ENCODE measurements at places on chromosomes 16 and 17.

- no peak for DNase-seq
These were observed 434.5 kb downstream of the SHISA9 start for GRCh38 chr16:13335879-13336278.

DNA sequence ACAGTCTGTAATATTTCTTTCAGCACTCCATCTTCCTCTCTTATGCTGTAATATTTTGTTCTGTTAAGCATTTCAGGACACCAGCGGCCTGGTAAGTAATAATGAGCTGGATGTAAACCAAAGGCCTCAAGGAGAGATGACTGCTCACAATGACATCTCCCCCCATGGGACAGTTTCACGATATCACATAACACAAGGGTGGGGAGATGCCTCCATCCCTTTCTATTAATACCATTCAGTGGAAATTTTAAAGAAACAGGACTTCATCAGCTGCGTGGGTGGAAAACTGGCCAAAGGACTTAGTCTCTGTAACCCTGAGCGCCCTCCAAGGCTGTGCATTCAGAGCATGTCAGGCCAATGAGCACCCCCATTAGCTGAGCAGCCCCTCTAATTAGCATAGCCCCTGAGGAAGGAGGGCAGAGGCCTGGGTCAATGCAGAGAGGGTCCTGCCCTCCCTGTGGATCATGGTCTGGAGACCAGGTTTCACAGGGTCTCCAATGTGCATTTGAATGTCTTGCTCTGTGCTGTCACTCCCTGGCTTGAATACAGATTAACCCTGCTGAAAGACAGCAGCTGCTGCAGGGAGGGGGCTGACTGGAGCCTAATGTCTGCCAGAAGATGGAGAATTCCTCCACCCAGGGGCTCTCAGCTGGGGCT is 156.4 kb downstream of the HS3ST2 start:
- no peak for DNase-seq

DNA sequence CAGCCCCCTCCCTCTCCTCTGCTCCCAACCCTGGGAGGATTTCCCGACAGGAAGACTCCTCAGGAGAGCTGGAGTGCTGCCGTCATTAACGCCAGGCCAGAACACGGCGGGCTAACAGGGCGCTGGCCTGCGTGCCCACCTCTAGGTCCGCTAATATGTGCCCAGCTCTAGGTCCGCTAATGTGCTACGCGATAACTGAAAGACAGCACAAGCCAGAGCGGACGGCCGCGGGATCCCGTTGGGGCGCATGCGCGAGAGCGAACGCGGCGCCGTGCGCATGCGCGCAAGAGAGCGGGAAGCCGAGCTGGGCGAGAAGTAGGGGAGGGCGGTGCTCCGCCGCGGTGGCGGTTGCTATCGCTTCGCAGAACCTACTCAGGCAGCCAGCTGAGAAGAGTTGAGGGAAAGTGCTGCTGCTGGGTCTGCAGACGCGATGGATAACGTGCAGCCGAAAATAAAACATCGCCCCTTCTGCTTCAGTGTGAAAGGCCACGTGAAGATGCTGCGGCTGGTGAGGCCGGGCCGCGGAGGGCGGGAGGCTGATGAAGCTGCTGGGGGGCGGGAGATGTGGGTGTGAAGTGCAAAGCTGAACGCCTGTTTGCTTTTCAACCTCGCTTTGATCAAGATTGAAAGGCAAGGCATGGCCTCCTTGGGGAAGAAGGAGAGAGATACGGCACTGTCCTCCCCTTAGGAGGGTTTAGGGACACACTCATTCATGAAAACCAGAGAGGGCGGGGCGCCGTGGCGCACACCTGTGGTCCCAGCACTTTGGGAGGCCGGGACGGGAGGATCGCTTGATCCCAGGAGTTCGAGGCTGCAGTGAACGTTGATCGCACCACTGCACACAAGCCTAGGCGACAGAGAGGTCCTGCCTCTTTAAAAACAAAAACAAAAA is at the start of gene CKLF:
Gene CKLF, plus strand, starts transcription at position 291 of the 892 bp plus-strand sequence. Its CDS starts 140 bp downstream, at position 431.
- DNase-seq = peak; percentile 91

DNA sequence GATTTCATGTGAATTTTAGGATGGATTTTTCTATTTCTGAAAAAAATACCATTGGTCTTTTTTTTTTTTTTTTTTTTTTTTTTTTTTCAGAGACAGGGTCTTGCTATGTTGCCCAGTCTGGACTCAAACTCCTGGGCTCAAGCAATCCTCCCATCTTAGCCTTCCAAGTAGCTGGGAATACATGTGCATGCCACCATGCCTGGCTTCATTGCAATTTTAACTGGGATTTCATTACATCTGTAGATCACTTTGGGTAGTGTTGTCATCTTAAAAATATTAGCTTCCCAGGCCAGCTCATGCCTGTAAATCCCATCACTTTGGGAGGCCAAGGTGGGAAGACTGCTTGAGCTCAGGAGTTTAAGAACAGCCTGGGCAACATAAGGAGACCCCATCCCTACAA is 54.8 kb downstream of the TOM1L2 start:
- no peak for DNase-seq

DNA sequence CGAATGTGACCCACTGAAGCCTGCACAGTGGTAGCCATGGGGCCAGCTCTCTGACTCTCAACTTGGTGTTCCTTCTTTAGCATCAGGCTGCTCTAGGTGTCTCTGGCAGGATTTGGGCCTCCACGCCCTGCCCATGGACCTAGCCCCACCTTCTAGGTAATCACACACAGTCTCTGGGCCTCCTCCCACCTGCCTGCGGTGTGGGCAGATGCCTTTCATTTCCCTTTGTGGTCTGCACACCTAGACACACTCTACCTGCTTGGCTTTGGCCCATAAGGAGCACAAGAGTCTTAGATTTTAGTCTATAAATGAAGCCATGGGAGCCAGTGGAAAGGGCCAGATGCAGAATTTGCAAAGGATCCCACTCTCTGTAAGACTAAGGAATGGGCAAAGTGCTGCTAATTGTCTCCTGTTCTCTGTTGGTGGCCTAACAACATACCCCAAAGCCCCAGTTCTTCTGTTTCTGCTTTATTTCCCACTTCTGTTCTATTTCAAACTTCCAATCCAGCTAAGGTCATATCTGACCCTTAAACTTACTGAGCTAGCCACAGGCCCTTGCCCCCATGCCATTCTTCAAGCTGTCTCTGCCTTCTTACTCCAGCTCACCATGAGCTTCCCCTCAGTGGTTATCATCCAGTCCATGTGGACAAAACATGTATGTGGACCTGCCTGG is 7.2 kb upstream of the MFSD6L start:
- no peak for DNase-seq

DNA sequence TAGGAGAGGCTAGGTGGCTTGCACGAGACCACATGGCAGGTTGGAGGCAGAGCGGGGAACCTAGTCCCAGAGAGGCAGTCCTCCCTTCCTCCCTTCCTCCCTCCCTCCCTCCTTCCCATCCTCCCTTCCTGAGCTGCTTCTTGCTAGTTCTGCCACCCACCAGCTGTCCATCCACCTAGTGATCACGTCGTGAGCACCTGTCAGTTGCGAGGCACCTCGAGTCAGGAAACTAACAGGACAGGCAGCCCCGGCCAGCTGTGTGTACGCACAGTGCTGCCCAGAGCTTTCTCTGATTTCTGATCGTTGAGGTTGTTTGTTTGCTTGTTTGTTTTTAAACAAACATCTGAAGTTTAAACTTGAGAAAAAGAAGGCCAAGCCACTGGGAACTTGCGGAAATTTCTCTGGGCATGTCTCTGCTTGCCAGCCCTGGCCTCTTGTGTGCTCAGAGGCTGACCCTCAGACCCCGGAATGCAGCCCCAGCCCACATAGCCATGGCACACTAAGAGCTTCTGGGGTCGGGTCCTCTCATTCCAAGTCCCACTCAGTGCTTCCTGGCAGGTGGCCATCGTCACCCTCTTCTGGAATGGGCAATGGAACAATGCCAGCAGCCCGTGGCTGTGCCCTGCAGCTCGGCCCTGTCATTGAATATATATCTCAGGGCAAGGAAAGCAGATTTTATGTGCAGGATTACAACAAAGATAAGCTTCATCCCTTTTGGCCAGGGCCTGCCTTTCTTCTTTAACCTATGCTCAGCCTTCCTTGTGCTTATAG is 174.0 kb downstream of the KATNIP start:
- DNase-seq = no peak

GRCh38 chr17:59145571-59146096 is 9.4 kb downstream of the SKA2 start:
- no peak for DNase-seq

GRCh38 chr17:63538693-63539595 is 11.3 kb upstream of the DCAF7 start:
- DNase-seq = no peak

DNA sequence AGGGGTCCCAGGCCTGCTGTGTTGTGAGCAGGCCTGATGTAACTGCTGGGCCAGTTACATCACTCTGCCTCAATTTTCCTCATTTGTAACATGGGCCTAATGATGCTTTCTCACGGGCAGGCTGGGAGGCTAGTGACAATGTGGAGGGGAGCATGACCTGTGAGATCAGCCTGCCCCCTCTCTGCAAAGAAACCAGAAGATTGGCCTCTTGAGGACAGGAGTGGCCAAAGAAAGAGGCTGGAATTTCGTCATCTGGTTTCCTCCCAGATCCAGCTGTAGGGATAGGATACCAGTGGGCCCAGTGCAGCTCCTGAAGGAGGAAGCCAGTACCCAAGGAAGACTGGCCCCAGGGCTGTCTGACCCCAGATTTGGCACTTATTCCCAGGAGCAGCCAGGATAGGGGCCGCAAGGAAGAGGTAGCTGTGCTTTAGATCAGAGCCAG is 615 bp upstream of the SREBF1 start:
- no peak for DNase-seq

- no peak for DNase-seq
These were observed 129.2 kb upstream of the MYOCD start for GRCh38 chr17:12536472-12536871.

DNA sequence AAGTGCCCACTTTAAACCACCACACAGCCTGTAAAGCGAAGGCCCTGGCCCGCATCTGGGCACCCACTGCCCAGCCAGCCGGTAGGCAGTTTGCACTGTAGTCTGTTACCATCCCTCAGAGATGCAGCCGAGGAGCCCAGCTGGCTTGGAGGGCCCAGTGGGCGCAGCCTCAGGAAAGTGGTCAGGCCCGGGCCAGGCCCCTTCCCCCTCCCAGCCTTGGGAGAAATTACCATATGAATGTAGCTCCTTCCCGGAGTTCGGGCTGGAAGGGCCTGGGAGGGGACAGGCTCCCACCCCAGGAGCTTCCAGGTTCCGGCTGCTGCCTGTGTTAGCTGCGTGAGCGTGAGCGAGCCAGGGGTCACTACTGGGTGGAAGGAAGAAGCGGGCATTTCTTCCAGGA is 325.4 kb downstream of the SEC14L1 start:
- DNase-seq = no peak

All from liver (tissue), 10 donors.